ENCODE measurements at places on chromosomes 2 and 18.

- no peak for DNase-seq
Measured at GRCh38 chr2:85413592-85414420, 3.6 kb upstream of the CAPG start.

DNA sequence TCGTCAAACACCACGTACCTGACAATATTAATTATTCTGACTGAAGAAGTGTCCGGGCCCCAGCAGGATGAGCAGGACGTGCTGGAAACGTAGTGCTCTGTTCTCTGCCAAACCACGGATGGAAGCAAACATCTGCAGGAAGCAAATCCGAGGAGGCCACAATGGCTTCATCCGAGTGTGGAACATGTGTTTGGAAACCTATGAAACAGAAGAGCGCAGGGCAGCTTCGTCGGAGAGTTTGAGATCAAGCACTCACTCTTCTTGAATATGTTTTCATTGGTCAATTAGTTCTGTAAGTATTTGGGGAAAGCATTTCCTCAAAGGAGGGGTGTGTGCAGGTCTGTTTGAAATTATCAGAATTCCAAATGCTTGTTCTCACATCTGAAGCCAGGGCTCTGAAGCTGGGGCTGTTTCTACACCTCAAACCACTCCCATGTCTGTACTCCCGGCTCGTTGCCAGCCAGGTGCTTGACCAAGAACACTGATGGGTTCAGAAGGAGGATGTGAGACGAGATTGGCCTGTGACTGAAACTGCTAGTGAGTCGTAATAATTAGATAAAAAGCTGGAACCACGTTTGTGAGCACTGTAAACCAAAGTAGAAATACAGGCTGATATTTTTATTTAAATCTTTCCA lies 356.6 kb upstream of the SALL3 start:
- DNase-seq, result no peak

- DNase-seq, result no peak
Measured at GRCh38 chr2:160221391-160222276, 21.6 kb upstream of the ITGB6 start.

GRCh38 chr2:160247296-160248035 lies 47.4 kb upstream of the ITGB6 start:
- DNase-seq, result no peak

GRCh38 chr2:197312186-197312585 lies 1.6 kb upstream of the ANKRD44 start:
- DNase-seq, result no peak

GRCh38 chr2:201959626-201960025 lies 74.0 kb upstream of the FZD7 start:
- DNase-seq, result no peak

DNA sequence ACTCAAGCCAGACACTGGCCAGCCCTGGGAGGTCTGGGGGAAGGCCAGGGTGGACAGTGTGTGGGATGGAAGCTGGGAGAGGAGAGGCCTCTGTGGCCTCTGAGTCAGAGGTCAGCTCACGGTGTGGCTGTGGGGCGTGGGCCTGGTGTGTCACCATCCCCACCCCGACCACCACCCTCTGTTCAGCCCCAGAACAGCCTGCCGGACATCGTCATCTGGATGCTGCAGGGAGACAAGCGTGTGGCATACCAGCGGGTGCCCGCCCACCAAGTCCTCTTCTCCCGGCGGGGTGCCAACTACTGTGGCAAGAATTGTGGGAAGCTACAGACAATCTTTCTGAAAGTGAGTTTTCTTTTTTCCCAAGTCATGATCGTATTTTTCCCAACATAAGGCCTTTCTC lies 110.5 kb downstream of the DYSF start:
- DNase-seq, result no peak

GRCh38 chr2:120670371-120670770 lies 65.3 kb upstream of the GLI2 start:
- DNase-seq, result no peak

- no peak for DNase-seq
Measured at GRCh38 chr2:221346411-221346810, 225.7 kb downstream of the EPHA4 start.

- no peak for DNase-seq
Measured at GRCh38 chr2:9696731-9697130, 65.9 kb upstream of the YWHAQ start.

- no peak for DNase-seq
Measured at GRCh38 chr2:27231921-27232320, 14.8 kb downstream of the CAD start.

GRCh38 chr2:173808718-173809117 lies 156.5 kb downstream of the SP3 start:
- DNase-seq, result no peak

DNA sequence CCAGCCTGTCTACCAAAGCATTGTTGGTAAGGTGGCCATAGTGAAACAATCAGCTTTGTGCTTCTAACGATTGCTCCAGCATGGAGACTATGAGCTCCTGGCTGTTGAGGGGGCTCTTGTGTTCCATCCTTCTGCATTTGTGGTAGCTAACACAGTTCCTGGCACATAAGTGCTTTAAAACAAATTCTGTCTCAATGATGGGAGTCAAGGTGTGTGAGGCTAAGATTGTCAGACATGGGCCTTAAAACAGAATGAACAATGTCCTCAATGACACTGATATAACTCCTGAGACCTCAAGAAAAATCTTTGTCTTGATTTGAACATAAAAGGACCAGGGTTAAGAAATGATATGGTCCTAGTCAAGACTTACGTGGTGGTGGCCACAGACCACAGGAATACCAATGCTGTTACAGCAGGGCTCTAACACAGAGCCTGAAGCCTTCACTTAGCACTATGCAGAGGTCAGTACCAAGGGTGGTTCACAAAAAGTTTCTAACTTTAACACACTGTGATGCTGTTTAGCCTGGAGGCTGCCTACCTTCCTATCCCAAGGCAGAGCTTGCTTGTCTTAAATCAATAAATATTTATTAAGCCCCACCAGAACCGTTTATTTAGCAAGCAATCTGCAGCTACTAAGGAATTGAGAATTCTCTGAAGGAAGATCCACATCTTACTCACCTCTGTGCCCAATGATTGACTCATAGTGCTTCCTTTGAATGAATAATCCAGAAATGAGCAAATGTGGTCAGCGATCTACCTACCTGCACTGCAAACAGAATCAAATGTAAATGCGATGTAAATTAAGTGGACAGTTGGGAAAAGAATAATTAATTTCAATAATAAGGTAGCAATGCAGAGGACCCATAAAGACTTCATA lies 35.1 kb downstream of the EVA1A start:
- no peak for DNase-seq

GRCh38 chr2:153766415-153766814 lies 105.3 kb upstream of the GALNT13 start:
- no peak for DNase-seq
